ENCODE measurements at places on chromosomes 1 and 21.

DNA sequence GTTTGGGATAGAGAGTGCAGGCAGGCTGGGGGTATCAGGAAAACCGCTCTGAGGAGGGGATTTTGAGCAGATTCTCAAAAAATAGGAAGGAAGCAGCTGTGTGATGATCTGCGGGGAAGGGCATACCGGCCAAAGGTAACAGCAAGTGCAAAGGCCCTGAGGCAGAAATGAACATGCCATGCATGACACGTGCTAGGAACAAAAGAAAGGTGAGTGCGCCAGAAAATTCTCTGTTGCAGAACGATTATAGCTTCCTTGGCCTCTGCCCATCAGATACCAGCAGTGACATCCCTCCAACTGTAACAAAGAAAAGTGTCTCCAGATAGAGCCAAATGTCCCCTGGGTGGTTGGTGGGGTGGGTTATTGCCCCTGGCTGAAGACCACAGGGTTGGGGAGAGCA lies 37.0 kb upstream of the FAM131C start:
- DNase-seq: no peak

- no peak for DNase-seq
These were observed 2.4 kb upstream of the NFIA start for GRCh38 chr1:61079898-61080336.

- no peak for DNase-seq
These were observed 73.6 kb downstream of the SMYD2 start for GRCh38 chr1:214354440-214355148.

- no peak for DNase-seq
These were observed 33.6 kb downstream of the RGS8 start for GRCh38 chr1:182650678-182651338.

DNA sequence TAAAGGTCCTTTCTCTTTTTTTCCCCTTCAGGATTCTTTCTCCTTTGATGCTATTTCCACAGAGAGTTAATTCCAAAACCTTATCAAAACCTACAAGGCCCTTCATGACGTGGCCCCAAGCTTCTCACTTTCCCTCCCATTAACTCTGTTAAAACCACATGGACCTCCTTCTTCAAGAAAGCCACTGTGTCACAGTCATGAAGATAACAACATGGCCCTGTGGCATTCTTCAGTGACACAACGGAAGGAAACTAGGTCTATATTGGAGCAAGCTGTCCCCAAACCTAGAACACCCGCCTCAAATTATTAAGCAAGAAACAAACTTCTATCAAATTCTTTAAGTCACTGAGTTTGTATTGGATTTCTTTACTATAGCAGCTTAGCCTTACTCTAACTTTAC lies 611.1 kb downstream of the NUF2 start:
- no peak for DNase-seq

DNA sequence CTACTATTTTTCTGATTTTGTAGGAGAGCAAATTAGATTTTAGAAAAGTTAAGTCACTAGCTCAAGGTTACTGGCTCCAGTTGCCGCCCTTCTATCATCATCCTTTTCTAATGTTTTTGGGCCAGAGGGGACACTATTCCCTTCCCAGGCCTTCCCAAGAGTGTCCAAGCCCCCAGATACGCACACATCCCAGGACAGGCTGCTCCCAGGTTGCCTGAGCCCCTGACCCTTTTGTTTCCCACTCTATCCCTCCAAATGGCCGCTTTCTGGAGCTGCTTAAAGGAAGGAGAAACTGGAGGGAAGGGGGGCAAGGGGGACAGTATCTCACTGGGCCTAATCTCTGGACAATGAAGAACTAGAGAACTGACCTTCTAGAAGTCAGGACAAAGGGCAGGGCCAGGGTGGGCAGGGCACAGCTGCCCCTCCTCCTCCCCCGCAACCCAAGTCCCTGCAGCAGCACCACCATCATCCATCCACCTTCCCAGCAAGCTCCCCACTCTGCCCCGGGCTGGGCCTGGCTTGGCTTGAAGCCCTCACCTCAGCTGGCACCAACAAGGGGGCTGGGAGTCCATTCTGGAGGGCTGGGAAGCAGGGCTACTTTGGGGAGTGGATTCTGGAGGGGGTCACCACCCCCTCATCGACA lies 1.1 kb upstream of the MAP7D1 start:
- no peak for DNase-seq

DNA sequence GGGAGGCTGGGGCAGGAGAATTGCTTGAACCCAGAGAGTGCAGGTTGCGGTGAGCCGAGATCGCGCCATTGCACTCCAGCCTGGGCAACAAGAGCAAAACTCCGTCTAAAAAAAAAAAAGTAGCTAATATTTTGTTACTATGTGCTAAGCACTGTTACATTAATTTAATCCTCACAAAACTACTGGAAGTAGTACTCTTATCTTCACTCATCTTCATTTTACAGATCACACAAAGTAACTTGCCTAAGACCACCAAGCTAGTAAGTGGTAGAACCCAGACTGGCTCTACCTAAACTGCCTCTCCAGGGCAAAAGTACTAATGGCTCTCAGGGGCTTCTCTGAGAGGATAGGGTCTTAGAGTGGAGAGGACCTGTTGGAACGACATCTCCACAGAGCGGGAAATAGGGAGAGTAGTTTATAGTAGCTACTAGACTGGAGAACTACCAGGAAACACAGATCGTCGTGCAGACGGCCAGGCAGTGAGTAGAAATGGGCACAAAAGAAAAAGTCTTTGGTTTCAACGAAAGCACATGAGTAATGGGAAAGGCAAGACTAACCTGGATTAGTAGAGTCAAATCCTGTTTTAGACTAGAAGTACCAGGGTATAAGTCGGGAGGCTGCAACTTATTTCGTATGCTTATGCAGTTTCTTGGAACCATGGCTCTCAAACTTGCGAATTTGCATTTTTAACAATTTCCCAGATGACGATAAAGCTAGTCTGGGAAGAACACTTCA lies 1.4 kb downstream of the CLCC1 start:
- no peak for DNase-seq

GRCh38 chr21:31714741-31715365 lies 17.1 kb downstream of the SCAF4 start:
- DNase-seq: no peak

Measured in stimulated activated CD8-positive, alpha-beta memory T cell treated with anti-CD3 and anti-CD28 coated beads, Interleukin-7, amount 100 ng/mL, for 4 hours (primary cell).